Activated naive CD4-positive, alpha-beta T cell treated with anti-CD3 and anti-CD28 coated beads, Interleukin-2, amount 10 ng/mL, durations not matched to agents 7 days and 5 days (primary cell): ENCODE measurements at places on chromosomes 2 and 18.
A peak's percentile ranks its signal among the peaks of the same experiment; 100 is the strongest.

DNA sequence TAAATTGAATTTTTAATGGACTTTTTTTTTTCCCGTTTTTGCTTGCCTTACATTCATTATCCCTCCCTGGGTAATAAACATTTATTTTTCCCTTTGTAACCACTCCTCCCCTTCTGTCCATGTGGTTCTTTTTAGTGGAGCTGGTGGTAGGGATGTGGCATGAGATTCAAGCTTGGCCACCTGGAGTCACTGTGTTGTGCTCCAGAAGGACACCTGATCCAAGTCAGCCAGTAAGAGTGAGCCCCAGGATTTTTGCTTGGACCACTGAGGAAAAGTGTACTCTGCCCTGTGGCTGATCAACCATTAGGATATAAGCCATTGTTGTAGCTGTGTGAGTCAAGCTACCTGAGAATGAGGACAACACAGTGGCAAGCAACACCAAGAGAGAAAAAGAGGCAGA is 11.1 kb upstream of the ACTR3 start:
- no peak for DNase-seq

GRCh38 chr2:36618381-36618780 is 20.4 kb upstream of the FEZ2 start:
- peak; percentile 30 for DNase-seq

GRCh38 chr18:57807336-57808117 is 4.4 kb upstream of the ATP8B1 start:
- DNase-seq: no peak

GRCh38 chr18:36511791-36512352 is 214.4 kb downstream of the FHOD3 start:
- no peak for DNase-seq

GRCh38 chr2:44163777-44164176 is 4.9 kb upstream of the PPM1B start:
- DNase-seq: no peak

DNA sequence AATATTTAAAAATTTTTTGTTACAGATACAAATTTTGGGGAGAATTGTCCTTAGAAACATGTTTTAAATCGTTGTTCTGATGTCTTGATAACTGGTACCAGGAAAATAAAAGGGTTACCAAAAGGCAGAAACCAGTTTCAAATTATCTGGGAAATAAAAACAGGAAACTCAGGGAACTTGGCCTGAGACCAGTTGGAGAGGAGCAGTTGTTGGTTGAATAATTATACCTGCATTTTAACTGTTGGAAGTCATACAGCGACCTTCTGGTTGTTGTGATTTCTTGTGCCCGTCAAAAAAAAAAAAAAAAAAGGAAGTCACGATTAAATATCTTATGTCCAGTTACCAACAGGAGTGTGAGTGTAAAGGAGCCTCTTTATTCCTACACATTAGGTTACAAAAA is 51.8 kb downstream of the CRIM1 start:
- DNase-seq: no peak

- peak; percentile 32 for DNase-seq
Observed at GRCh38 chr2:109129921-109130722, 1.1 kb downstream of the SH3RF3 start.

DNA sequence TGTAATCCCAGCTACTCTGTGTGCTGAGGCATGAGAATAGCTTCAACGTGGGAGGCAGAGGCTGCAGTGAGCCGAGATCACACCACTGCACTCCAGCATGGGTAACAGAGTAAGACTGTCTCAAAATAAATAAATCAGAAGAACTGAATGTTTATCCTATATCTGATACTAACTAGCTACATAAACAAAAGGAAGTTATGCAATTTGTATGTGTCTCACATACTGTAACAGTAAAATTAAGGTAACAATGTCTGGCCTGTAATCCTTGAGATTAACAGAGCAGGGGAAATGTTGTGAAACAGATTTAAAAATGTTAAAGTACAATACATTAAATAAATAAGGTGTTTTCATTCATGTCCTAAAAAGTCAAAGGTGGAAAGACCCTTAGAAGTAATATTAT is 150.8 kb downstream of the MEMO1 start:
- no peak for DNase-seq

- DNase-seq: no peak
Observed at GRCh38 chr2:16478434-16479210, 187.0 kb downstream of the CYRIA start.
